ENCODE measurements at places on chromosomes 2 and 18.

DNA sequence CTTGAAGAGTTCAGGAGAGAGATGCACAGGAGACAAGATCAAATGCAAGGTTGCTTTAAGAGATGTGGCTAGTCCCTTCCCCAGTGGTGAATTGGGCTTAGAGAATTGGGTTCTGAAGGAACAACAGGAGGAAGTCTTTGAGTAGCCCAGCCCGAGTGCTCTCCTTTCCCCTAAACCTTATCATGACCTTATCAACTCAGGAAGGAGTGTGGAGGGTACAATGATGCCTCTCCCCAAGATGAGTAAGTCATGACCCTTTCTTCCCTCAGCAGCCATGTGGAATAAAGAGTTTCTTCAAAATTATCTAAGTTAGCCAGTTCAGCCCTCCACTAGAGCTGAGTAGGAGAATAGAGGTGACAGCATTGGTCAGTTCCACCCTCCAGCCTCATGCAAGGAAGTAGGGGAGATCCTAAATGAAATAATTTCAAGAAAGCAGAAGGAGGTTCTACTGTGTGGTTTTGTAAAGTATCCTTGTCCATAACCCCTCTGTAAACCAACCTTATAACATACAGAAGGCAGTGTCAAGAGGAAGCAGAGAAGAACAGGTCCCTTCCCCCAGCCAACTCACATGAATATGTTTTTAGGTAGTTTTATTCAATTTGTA lies 88.4 kb downstream of the ARHGAP15 start:
- DNase-seq = no peak

- no peak for DNase-seq
Measured at GRCh38 chr18:31695989-31696388, 11.6 kb upstream of the B4GALT6 start.

DNA sequence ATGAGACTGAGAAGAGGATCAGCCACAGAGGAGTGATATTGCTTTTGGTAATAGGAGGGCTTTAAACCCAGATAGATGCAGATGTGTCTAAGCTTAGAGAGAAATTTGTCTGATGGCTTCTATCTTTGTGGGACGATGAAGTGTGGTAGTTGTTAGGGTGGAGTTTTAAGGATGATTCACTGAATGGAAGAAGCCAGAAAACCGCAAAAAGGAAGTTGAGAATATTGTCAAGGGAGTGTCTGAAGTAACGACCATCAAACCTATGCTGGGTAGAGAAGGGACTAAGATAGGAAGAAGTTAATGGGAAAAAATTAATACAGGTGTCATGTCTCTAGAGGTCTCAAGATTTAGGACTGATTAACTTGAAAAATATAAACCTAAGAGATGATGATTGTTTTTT lies 195.6 kb upstream of the MC4R start:
- no peak for DNase-seq

DNA sequence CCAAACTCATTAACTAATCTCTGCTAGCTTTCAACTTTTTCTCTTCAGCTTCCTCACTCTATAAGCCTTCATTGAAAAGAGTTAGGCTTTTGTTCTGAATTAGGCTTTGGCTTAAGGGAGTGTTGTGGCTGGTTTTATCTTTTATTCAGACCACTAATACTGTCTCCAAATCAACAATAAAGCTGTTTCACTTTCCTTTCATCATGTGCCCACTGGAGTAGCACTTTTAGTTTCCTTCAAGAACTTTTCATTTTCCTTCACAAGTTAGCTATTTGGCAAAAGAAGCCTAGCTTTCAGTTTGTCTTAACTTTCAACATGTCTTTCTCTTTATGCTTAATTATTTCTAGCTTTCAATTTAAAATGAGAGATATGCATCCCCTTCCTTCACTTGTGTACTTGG lies 271.7 kb upstream of the FSIP2 start:
- DNase-seq = no peak

- no peak for DNase-seq
Measured at GRCh38 chr2:101986804-101987740, 4.7 kb upstream of the IL1R2 start.

Measured in activated CD4-positive, alpha-beta T cell treated with anti-CD3 and anti-CD28 coated beads, Interleukin-2, amount 50 U/mL, for 16 hours (primary cell).